ENCODE measurements at places on chromosomes 11 and 22.

DNA sequence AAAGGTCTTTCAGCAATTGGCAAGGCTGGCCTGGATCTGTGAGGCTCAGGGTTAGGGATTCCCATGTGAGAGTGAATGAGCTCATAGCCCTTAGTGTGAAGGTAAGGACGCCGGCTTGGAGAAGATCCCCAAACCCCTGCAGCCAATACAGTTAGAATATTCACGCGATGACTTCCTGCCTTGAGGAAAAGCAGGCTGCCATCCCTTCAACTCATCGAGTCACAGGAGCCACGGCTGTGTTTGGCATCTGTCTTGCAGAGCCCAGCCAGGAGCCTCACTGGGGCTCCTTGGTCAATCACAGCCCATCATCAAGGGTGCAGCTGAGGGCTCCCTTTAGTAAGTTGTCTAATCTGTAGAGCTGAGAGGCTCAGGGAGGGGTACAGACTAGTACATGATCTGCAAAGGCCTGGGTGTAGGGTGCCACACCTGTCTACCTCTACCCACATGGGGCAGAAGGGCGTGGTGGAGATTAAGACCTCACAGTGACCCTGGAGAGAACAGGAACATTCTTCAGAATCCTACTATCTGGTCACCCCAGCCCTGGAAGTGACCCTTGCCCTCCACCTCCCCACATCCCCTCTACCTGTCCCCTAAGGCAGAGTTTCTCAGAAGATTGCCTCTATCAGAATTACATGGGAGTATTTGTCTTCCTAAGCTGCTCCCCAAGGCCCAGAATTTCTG, 18.5 kb downstream of the IL10RA start:
- DNase-seq: no peak

DNA sequence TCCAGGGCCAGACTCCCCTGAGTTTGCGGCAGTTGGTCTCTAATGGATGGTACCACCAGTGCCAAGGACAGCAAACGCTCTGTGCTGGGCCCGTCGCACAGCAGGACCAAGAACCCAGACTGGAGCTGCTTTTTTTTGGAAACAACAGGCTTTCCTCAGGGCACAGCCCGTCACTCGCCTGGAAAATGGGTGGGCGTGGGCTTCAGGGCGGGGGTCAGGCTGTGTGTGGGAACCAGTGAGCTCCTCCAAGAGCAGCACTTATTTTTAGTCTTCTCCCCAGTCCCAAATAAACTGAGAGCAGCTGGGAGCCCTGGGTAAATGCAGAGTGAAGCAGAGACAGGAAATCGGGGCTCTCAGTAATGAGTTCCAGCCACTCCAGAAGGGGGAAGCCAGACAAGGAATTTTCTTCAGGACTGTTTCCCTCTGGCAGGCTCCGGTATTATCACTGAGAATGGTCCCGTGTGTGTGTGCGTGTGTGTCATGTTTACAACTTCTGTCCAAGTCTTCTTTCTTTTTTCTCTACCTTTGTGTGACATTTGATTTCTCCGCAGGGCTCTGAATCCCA, 63.0 kb downstream of the PPFIBP2 start:
- DNase-seq: no peak

- DNase-seq: no peak
Measured at GRCh38 chr22:26970809-26971394, 313.5 kb downstream of the MIAT start.

DNA sequence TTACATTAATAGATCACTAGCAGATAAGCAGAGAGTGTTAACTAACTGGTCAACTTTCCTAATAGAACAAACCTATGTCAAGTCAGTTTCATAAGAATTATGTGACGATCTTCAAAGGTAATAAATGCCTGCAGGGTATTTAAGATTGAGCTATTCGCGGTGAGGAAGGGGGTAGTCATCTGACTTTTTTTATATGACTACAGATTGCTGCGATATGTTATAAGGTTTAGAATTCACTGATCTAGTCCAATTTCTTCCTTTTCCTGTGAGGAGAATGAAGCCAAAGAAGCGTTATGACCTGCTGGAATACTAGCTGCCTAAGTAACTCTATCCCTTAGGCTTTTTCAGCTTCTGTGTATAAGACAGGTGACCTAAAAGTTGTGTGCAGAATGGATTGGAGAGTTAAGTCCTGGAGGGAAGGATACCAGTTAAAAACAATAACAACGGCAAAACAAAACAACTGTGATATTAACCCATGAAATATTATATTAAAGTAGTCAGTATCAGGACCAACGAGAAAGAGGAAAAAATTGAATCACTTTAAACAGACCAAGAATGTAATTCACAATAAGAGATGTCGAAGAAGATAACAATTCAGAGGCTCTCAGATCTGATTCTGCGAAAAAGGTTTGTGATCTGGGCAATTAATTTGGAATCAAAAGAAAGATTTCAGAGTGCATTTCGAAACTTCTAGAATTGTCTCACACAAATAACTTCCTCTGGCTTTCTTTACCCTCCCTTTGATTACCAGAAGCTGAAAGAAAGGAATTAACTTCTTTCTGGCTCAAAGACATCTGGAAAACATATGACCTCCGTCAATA, 630 bp downstream of the CASP4 start:
- peak; percentile 7 for DNase-seq

DNA sequence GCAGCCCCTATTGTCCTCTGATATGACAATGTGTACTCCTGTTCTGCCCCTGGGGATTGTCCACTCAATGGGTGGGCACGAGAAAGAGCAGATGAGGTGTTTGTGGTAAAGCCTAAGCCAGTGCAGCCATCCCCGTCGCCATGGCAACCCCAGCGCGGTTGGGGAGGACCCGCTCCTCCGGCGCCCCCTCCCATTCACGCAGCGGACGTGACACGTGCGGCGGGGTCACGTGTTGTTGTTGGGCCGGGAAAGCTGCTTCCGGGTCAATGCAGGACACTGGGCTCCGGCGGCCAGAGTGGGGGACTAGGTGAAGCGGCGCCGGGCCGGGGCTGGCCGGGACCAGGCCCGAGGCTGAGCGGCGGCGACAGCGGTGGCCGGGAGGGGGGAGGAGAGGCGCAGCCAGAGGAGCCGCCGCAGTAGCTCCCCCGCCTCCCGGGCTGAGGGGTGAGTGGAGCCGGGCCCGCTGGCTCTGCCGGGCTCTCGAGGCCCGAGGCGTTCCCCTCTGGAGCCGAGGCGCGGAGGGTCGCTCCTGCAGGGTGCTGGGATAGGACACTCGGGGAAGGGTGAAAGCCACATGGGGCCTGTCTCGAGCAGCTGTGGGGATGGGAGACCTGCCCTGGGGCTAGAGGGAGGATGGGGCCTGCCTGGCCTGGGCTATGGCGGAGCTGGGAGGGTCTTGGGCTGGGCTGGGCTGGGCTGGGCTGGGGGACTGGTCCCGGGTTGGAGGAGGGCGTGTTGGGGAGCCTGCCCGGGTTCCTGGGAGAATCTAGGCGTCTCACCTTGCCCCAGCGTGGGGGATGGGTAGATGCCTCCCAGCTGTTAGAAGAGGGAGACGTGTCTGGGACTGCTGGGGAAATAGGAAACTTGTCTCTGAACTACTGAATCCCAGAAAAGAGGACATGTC, at the start of gene TBCEL:
Gene TBCEL, plus strand, starts transcription at position 255 of the 904 bp plus-strand sequence. CDS start 21,589 bp downstream, outside the sequence.
- peak; percentile 85 for DNase-seq

DNA sequence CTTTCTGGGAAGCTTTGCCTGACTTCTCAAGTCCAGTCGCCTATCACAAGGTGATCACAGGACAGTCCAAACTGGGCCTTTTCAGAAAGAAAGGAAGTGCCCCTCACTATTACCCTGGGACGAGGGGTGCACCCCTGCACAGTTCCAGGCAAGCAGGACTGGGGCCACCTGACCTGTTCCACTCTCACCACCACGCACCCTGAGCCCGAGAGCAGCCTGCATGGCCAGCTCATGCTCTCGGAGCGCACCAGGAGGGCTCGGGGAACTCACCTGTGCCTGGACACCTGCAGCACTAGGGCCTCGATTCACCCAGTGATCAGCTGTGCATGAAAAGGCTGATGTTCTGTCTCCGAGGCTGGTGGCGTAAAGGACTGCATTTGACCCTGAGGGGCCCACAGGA, 12.8 kb upstream of the FGF4 start:
- DNase-seq: no peak

GRCh38 chr11:67289651-67290479, 762 bp downstream of the ANKRD13D start:
- peak; percentile 54 for DNase-seq

DNA sequence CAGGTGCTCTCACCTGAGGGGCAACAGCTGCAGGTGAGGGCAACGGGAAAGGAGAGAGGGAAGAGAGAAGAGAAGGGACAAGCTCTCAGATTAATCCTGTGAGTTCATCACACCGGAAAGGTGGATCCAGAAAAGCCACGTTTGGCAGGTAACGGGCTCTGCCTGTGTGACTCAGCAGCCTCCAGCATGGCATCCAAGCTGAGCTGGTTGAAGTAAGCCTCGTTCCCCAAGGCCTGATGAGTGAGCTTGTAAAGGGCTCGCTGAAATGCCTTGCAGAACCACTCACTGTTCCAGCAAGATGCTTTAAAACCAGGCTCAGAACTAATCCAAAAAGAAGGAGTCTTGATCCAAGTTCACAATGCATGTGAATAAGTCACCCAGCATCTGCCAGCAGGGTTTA, 206.9 kb upstream of the TMEM45B start:
- DNase-seq: no peak
